ENCODE measurements at places on chromosomes 7 and 10.

DNA sequence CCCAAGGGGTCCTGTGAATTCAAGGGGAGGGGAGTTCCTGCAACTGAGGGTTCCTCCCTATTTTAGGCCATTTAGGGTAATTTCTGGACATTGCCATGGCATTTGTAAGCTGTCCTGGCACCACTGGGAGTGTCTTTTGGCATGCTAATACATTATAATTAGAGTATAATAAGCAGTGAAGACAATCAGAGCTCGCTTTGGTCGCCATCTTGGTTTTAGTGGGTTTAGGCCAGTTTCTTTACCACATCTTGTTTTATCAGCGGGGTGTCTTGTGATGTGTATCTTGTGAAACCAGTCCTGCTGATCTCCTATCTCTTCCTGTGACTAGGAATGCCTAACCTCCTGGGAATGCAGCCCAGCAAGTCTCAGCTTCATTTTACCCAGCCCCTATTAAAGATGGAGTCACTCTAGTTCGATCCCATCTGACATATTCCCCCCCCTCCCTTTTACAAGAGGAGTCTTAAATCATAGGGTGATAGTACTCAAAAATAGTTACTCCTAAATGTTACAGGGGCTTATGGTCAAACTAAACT is 43.2 kb downstream of the SVOPL start:
- DNase-seq, result no peak

- DNase-seq, result no peak
Observed at GRCh38 chr10:34237898-34238455, 577.1 kb downstream of the PARD3 start.

- no peak for DNase-seq
Observed at GRCh38 chr10:99449023-99449422, 18.6 kb upstream of the GOT1 start.

- no peak for DNase-seq
Observed at GRCh38 chr10:5776881-5777197, 36.4 kb downstream of the GDI2 start.

DNA sequence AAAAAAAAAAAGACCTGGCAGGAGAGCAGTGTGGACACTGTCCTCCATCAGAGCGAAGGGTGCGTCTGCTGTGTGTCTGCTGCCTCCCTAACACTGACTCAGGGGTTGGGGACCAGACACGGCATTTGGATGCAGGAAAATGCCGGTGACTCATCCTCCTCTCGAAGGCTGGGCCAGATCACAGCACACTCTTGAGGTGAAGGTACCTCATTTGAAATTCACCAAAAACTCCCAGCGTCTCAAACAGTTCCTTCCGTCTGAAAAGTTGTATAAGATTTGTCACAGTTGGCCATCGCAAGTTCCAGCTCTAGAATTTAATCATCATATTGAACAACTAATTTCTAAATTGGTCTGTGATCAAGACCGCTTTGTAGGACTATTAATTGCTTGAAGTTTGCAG is 118.1 kb upstream of the LYZL2 start:
- DNase-seq, result no peak

- no peak for DNase-seq
Observed at GRCh38 chr10:118922226-118922625, 107.3 kb upstream of the NANOS1 start.

DNA sequence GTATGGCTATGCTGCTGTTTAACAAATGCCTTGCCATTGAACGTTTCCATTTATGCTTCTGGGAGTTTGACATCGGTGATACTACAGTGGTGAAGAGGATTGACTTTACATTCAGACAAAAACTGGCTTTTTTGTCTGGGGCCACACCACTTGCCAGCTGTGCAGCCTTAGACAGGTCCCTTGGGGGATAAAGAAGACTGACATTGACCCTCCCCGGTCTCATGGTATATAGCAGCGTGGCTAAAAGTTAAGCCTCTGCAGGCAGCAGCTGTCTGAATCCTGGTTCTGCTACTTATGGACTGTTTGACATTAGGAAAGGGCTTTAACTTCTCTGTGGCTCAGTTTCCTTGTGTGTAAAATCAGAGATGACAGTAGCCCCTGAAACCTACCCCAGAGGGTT is 42.0 kb upstream of the PTF1A start:
- no peak for DNase-seq

- DNase-seq, result no peak
Observed at GRCh38 chr10:9081961-9082360, 1027.5 kb downstream of the GATA3 start.

- no peak for DNase-seq
Observed at GRCh38 chr10:43906490-43906889, 257.8 kb upstream of the ZNF32 start.

GRCh38 chr7:155763122-155763521 is 49.1 kb downstream of the SHH start:
- no peak for DNase-seq

DNA sequence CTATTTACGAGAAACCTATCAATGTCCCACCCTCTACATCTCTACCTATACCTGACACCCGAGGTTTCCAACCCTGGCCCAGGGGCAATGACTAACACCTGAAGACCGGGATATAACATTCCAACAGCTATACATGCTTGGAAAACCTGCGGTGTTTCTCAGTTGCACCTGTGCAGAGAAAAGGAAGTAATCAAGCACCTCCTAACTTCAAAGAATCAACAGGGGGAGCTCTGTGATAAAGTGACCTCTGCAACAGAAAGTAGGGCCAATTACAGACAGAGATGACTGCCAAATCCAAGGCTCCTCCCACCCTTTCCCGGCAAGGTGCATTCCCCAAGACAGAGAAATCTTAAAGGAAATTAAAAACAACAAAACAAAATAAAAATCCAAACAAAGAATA is 41.3 kb downstream of the CCDC6 start:
- DNase-seq, result no peak

Measured in stimulated activated CD8-positive, alpha-beta memory T cell treated with anti-CD3 and anti-CD28 coated beads, Interleukin-12 subunit alpha, Interleukin-12 subunit beta, amount 100 ng/mL, for 4 hours (primary cell).